ENCODE measurements at places on chromosomes 7 and 10.

DNA sequence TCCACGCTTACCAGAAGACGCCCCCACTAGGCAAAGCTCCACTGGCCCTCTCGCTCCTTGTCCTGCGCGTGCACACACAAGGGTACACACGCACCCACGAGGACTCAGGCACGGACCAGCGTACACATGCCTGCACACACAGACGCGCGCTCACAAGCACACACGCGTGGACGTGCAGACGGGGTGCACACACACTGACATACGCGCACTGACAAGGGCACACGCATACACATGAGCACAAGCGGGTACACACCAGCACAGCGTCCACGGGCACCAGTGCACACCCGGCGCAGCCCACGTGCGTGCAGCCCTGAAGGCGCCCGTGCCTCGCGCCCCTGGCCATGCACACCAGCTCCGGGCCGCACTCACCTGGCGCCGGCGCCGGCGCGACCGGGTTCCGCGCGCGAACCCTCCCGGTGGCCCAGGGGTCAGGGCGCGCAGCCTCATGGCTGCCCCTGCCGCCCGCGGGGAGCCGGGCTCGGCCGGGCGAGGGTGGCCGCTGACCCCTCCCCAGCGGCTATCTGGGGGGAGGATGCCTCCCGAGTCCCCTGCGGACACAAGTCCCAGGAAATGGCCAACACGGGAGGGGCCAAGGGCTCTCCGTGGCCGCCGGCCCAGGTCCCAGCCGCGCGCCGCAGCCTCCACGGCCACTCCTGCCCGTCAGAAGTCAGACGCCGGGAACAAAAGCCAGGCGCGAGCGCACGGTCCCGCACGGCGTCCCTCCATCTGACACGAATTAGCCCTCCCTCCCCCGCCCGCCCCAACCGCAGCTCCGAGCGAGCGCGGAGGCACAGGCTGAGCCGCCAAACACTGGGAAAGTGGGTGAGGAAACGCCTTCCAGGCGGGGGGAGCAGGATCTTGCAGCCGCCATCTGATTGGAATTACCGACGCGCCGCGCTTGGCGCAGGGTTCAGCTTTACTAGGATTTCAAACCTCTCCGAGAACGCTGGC is 45.0 kb downstream of the TNS3 start:
- no peak for DNase-seq

DNA sequence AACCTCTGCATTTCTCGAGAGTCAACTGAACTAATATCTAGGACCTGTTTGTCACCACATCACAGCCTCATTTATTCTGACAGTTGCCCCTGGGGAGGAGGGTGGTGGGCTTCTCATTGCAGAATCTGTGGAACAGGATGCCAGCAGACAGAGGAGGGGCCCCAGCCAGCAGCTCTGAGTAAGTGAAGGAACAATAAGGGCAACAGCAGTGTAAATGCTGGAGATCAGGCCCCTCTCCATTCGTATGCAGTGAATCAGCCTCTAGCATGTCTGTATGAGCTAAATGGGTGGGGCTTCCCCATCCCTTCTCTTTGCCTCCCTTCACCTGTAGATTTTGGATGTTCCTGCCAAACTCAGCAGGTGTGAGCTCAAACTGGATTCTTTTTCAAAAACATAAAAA is 7.7 kb upstream of the CPVL start:
- no peak for DNase-seq

- peak; percentile 19 for DNase-seq
These were observed 2.8 kb upstream of the LZTS2 start for GRCh38 chr10:100996678-100997359.

- peak; percentile 33 for DNase-seq
These were observed 22.5 kb downstream of the CFAP43 start for GRCh38 chr10:104209575-104210198.

DNA sequence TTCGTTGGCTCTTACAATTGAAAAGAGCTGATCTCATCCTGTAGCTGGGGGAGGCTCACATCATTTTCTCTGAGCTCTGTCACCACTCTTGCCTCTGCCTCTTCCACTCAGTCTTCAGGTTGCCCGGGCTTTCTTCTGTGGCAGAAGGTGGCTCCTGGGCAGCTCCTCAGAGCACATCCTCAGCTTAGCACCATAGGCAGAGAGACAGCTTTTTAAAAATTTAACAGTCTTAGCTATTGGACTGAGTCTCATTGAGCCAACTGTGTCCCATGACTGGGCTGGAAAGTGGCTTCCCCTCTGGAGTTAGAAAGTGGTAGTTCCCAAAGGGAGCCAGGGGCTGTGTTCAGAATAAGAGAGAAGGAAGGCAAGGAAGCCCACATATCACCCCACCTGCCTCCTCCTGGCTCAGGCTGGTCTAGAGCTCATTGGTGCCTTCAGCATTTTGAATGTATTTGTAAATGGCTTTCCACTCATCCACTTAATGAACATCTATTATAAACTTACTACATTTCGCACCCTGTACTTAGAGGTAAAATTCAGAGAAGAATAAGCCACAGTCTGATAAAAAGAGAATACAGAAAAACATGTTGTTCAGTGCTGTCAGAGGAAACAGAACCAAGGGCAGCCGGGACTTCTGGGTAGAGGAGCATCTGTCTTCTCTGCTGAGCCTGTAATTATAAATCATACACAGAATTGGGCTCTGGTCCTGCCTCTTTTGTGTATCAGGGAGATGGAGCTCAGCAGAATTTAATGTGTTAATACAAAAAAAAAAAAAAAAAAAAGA is 119.3 kb downstream of the WDFY4 start:
- DNase-seq: no peak
